ENCODE measurements at places on chromosomes 1 and 21.

DNA sequence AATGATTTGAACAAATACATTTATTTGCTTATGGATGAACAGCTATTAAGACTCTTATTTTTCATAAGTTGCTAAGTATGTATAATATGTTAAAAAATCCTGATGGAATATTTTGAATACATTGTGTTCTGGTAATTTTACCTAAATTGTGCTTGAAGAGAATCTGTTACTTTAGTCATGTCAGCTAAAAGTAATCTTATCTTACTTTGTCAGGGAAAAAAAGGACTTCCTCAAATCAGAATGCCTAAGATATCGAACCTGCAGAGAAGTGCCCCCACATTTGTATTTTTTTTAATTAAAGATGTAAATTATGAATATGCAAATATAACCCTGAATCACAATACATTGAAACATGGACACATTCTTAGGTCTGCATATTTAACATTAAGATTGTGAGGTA, 1331.7 kb downstream of the MRPL39 start:
- no peak for DNase-seq

DNA sequence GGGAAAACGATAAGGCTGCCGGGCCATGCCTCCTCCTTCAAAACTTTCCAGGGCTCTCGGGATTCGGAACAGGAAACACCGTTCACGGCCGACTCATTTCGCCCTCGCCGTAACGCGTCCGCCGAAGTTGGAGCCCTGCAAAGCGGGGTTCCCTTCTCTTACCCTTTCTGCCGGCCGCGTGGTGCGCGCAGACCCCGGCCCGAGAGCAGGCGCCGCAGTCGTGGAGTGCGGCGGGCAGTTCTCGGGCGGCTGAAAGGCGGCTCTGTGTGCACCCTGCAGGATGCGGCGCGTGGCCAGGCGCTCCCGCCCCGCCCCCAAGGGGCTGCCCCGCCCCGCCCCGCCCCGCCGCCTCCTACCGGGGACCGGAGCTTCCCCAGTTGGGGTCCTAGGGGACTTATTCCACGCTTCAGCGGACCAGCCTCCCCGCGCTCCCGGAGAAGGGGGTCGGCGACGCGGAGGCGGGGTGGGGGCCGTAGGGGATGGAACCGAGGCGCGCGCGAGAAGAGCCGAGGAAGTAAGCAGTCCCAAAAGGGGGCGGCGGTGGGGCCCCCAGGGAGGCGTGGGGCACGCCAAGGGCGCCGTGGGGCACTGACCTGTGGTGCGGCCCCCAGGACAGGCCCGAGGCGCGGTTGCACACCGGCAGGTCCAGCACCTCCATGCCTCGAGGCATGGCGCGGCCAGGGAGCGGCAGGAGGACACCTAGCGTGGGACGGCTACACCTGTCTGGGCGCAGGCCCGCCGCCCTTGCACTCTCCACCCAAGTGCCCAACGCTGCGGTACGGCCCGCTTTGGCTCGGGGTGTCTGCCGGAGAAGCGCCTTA, at the start of gene MCOLN2:
Gene MCOLN2, minus strand, starts transcription at position 268 of the 821 bp plus-strand sequence. Its CDS starts 241 bp downstream, at position 27.
- no peak for DNase-seq

GRCh38 chr1:240256836-240257503, 165.3 kb downstream of the FMN2 start:
- DNase-seq, result no peak

DNA sequence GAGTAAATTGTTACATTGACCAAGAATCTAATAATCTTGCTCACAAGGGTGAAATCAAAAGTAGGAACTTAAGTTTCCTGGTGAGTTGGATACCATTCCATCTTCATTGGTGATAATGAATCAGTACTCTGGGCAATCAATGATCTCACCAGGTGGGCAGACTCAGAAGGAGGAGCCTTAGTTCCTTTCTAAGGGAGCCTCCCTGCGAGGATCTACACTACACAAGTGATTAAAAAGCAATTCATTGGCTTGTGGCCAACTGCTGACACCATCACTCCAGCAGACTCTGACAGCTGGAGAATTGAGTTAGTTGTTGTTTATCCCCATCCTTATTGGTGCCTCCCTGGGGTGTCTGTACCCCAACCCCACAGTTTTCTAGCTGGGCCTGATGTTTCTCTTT, 84.1 kb upstream of the VANGL1 start:
- no peak for DNase-seq

GRCh38 chr1:153535242-153536011, at the start of gene S100A6:
S100A6 (minus strand) TSS chr1:153535991; CDS start chr1:153535339, 652 bp downstream.
- DNase-seq, result no peak

DNA sequence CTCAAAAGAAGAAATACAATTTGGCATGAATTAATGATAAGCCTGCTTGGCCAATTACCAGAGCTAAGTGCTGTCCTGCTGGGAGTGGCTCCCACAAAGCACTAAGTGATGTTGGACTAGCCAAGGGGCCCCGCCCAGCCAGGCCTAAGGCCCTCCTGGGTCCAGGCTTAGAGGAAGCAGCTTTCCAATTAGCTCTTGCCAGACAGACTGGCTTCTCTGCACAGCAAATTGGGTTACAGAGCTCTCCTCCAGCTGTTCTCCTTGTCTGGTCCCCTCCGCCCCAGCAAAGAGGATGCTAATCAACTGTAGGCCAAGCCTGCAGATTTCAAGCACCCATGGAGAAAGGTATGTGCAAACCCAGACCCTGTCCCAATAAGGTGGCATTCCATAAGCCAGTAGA, 151.9 kb downstream of the DMRTA2 start:
- DNase-seq, result no peak

GRCh38 chr1:11400567-11400966, 78.4 kb upstream of the DISP3 start:
- DNase-seq, result no peak

DNA sequence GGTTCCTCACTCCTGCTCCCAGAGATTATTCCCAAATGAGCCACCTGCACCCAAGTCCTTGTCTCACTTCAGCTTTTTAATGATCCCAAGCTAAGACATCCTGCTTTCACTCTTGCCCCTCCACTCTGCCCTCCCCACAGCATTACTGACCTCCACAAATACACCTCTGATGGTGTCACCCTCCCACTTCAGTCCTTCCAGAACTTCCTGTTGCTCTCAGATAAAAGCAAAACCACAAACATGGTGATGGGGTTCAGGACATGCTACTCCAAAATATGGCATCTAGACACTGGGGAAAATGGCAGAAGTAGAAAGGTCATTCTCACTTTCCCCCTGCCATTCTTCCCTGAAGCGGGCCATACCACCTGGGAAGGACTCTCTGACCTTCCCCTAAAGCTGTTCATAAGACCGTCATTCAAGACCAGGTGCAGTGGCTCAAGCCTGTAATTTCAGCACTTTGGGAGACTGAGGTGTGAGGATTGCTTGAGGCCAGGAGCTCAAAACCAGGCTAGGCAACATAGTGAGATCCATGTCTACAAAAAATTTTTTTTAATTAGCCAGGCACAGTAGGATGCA, 65.8 kb upstream of the KLHDC7A start:
- DNase-seq, result no peak

DNA sequence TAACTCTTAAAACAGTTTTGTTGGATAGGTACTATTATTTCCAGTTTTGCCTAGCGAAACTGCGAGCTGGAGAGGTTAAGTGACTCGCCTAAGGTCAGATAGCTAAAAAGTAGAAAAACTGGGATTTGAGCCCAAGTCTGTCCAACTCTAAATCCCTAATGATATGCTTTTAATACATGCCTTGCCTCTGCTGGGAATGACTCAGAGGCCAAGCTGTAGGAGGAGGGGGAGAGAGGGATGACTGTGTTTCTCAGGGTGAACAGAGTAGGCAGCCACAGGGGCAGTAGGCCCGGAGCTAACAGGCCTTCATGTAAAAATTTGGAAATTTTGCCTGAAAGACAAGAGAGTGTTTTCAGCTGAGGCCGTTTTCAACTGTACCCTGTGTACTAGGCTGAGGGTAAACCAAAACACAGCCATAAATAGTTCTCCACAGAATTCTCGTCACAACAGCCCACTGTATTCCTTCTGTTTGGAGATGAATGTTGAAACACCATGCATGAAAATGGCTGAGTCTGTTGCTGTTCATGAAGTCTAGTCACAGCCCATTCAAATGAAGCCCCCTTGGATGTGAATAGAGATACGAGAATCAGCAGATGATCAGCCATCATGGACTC, 107.5 kb upstream of the HOOK1 start:
- DNase-seq, result no peak

GRCh38 chr1:56326056-56326455, 253.3 kb downstream of the PLPP3 start:
- DNase-seq, result no peak

DNA sequence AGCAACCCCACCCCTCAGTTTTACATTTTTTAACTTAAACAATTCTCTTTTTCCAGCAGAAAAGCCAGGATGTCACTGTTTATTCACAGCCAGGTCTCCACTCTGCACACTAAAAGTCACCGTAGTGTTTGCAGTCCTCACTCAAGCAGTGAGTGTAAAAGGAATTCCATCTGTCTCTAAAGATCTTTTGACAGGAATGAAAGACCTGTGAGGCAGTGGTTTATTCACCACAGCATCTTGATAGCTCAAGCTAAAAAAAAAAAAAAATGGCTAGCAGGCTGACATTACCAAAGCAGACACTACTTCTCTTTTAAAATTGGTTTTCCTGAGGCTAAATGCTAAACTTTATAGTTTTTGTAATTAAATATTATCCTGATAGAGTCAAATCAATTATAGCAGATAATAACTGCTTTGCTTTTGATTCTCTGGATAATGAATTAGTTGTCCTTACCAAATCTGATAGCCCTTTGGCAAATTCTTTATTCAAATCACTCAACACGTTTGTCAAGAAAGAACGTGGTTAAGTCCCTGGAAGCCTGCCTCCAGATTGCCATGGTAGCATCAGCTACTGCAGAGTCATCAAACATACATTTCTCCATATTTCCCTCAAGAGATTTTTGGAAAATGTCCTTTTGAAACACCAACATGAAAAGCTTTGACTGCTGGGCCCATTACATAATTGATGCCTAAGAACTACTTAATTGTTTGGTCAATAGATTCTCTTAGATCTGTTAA, 22.2 kb upstream of the SLC5A9 start:
- no peak for DNase-seq

DNA sequence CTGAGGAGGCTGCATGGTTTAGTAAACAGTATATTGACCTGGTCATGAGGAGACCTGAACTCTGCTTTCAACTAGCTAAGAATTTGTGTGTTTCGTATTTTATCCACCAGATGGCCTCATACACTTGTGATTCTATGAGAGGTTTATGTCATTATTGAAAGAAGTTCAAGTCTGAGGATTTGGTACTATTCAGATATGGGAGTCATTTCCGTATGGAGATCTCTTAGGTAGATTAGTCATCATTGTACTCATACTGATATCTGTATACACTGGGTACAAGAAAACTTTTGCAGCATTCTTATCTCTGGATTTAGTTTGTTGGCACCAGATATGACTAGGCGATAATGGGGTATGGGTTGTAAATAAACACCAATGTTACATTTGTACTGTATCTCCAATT, 26.6 kb downstream of the ATF6 start:
- DNase-seq, result peak; percentile 30

DNA sequence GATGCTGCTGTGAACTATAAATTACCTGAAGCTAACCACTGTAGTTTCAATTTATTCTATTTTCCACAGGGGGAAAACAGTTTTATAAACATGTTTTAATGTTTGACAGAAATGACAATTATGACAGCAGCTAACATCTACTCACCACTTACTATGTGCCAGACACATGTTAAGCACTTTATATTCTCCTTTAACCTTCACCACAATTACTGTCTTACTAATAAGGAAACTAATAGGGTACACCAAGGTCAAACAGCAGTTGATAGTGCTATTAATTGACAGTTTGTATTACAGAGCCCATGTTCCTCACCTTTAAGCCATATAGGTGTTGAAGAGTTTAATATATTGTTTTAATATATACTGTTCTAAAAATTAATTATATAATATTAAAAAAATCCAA, 146.4 kb downstream of the EVI5 start:
- no peak for DNase-seq

DNA sequence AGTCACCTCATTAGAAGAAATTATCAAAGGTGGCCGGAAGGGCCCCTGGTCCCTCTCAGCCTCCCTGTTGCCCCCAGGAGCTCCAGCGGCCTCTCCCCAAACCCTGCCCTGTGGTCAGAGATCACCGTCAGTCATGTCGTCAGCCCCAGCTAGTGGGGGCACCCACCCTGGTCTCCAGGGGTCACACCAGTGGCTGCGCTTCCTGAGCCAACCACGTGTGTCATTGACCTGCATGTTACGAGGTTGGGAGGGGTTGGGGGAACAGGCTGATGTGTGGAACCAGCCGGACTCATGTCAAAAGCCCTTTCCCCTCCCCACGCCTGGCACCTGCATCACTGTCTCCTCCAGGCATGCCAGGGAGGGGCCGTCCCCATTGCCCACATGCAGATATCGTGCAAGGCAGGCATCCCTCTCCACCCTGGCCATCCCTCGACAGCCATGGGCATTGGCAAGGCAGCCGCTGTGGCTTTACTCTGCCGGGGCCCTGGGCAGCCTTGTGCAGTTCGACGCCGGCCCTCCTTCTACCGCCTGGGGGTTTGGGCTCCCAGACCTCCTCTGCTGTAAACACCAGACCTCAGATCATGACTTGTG, 128.7 kb downstream of the CRYAA start:
- no peak for DNase-seq

DNA sequence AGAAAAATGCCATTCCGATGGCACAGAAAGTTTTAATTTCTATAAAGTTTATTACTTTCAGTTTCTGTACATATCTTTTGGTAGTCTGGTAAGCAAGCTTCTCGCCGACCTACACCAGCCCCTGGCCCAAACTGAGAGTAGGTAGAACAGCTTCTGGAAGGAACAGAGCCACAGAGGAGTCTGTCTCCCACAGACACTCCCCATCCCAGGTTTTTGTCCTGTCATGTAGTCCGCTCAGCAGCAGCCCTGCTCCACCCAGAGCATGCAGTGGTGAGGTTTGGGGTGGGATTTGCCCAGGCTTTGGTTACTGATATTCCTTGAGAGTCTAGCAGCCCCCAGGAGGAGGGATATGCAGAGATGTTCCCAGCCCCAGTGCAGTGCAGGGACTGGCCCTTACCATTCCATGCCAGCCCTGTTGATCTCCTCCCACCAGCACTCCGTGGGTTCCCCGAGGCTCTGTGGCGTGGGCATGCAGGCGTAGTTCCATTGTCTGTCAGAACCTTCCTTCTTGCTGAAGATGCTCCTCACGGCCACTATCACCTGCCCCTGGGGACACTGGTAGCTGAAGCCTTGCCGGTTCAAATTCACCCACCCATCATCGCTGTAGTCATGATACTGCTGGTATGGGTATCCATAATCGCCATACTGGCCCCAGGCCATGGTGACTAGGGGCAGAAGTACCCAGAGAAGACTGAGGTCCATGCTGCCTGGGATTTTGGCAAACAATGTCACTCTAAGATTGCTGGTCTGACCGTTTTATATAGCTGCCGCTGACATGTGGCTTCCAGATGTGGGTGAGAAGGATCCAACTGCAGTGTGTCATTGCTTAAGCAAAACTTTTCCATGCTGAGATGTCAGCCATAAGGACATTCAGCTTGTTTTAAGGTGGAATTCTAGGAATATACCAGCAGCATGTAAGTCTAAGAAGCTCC, at the start of gene DPT:
Gene DPT, minus strand, starts transcription at position 734 of the 932 bp plus-strand sequence. Its CDS starts 32 bp downstream, at position 702.
- DNase-seq, result no peak
